Left colon (tissue), 2 donors: ENCODE measurements at places on chromosomes 6 and 20.

DNA sequence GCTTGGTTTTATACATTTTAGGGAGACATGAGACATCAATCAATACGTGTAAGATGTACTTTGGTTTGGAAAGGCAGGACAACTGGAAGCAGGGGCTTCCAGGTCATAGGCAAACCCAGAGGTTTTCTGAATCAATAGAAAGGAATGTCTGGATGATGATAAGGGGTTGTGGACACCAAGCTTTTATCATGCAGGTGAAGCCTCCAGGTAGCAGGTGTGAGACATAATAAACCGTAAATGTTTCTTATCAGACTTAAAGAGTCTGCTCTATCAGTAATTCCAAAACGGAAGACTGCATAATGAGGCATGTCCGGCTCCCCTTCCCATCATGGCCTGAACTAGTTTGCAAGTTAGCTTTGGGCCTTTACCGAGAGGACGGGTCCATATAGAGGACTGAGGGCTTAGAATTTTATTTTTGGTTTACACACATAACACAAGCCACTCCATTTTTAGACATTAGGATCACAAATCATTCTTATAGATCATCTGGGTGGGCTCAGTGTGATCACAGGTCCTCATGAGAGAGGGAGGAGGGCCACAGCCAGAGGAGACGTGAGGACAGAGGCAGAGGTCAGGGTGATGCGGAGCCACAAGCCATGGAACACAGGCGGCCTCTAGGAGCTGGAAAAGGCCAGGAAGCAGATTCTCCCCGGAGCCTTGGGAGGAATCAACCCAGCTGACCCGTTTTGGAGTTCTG, 10.7 kb upstream of the SERPINB9 start:
- DNase-seq, result no peak

GRCh38 chr6:161279677-161280415, 6.0 kb upstream of the AGPAT4 start:
- no peak for DNase-seq

- DNase-seq, result peak; percentile 79
Observed at GRCh38 chr6:33427585-33428223, 7.8 kb downstream of the SYNGAP1 start.

DNA sequence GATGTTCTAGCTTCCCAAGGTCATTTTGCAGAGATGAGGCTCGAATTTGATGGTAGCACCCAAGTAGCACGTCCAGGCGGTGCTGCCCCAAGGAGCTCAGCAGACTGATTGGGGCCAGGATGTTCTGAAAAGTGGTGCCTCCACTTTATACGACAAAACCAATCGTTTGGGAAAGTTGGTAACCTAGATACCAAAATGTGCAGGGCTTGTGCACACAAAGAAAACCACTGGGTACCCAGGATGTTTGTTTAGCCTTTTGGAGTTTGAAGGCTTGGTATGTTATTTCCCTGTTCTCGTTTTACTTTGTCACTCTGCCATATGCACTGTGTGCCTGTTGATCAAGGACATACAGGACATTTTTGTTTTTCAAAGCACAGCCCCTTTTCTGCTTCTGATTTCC, 40.7 kb upstream of the PBOV1 start:
- no peak for DNase-seq

DNA sequence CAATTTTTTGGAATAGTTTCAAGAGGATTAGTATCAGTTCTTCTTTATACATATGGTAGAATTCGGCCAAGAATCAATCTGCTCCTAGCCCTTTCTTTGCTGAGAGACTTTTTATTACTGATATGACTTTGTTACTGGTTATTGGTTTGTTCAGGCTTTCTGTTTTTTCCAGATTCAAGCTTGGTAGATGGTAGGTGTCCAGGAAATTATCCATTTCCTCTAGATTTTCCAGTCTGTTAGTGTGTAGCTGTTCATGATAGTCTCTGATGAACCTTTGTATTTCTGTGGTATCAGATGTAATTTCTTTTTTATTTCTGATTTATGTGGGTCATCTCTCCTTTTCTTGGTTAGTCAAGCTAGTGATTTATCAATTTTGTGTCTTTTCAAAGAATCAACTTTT, 167.6 kb downstream of the GMDS start:
- no peak for DNase-seq

DNA sequence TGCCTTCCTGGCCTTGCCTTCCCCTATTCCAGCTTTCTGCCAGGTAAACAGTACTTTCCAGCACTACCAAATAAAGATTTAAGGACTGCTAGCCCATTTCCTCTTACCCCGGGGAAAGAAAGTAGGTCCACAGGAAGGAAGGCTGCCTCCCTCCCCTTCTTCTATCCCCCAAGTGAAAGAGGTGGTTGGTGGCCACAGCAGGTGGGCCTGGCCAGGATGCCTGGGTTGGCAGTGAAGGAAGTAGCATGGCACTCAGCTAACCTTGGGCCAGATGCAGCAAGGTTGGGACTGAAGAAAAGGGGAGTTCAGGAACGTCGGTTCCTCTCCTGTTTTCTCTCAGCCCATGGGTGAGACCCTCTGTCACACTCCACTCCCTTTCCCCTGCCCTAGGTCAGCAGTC, 8.9 kb downstream of the NFKBIL1 start:
- DNase-seq, result no peak

DNA sequence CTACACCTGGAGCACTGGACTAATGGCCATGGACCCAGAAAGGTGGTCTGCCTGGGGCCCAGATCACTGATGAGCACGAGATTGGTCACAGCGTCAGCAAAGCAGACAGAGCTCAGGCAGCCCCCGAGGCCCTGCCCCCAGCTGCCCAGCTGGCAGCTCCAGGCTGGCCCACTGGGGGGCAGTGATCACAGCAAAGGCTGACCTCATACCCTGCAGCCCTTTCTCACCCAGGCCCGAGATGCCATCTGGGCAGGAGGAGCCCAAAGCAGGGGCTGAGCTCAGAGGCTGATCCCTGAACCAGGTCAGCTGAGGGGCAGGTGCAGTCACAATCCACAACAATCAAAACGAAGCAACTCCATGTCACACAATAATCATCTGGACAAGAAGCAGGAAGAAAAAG, 4.1 kb downstream of the MAP1LC3A start:
- DNase-seq, result no peak

GRCh38 chr6:97067045-97067444, 142.5 kb downstream of the KLHL32 start:
- DNase-seq, result no peak

GRCh38 chr6:72322771-72323170, 299.1 kb upstream of the KCNQ5 start:
- no peak for DNase-seq

- DNase-seq, result no peak
Observed at GRCh38 chr6:15414235-15414612, 168.4 kb downstream of the JARID2 start.

DNA sequence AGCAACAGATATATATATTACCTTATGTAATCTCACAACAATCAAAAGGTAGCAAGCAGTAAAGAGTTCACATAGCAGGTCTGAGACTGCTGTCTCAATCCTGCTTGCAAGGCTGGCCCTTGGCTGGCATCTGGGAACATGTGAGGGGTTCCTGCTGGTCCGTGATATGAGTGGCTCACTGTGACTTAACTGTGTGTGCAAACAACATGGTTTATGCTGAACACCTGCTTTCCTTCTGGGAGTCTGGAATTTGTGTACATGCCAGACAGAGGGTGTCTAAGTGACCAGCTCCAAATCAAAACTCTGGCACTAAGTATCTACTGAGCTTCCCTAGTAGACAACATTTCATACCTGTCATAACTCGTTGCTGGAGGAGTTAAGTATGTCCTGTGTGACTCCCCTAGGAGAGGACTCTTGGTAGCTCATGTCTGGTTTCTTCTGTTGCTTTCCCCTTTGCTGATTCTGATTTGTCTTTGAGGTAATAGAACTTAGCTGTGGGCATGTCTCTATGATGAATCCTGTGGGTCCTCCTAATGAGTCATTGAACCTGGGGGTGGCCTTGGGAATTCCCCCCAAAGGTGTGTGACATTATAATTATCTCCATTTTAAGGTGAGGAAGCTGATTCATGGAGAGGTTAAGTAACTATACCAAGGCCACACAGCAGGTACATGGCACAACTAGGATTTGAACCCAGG, 131.6 kb upstream of the NEDD9 start:
- DNase-seq, result no peak

DNA sequence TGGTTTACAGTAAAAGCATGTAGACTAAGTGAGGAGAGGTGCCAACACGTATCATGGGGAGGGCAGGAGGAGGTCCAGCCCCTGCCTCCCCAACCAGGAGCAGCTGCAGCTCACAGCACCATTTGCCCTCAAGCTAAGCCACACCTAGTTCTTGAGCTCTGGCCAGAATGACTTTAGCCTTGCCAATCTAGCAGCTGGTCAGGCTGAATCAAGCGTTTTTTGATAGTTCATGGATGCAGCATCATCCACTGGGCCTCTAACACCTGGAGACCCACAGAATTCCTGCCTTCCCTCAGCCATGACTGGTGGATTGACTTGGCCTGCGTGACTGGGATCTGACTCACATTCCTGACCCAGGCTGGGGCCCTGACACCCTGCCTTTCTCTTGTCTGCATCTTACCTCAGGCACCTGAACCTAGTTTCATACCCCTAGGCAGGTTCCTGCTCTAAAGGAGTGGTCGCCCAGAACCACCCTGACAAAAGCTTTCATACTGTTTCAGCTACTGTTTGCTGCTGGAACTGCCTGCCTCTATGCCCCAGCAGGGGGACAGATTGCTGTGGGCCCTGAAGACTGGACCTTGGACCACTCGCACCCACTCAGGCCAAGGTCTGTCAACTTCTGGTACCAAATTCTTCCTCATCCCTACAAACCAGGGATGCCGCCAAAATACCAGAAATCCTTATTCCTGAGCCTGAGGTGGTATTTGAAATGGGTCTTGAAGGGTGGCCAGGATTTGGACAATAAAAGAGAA, 122.3 kb downstream of the QRSL1 start:
- peak; percentile 56 for DNase-seq

DNA sequence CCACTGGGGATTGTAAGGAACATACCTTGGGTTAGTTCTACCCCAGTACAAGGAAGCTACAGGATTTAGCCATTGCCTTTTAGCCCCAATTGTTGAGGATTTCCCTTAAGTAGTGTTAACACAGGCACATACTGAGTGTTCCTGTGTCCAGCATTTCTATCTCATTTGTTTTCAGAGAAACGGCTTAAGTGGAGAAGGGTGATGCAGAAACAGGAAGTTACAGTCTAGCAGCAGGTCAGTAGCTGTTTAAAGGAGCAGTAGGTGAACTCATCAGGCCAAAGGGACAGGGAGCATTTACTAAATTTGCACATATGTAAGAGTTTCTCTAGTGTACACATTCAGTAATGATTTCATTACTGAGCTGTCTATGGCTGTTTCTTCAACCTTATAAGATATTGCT, 644.2 kb upstream of the GJE1 start:
- no peak for DNase-seq

DNA sequence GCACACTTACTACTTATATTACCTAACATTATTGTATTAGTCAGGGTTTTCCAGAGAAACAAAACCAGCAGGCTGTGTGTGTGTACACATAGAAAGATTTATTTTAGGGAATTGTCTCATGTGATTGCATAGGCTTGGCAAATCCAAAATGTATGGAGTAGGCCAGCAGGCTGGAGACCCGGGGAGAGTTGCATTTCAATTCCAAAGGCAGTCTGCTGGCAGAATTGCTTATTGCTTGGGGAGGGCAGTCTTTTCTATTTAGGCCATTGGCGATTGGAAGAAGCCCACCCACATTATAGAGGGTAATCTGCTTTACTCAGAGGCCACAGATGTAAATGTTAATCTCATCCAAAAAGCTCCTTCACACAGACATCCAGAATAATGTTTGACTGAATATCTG, 157.0 kb downstream of the ADGRG6 start:
- no peak for DNase-seq

DNA sequence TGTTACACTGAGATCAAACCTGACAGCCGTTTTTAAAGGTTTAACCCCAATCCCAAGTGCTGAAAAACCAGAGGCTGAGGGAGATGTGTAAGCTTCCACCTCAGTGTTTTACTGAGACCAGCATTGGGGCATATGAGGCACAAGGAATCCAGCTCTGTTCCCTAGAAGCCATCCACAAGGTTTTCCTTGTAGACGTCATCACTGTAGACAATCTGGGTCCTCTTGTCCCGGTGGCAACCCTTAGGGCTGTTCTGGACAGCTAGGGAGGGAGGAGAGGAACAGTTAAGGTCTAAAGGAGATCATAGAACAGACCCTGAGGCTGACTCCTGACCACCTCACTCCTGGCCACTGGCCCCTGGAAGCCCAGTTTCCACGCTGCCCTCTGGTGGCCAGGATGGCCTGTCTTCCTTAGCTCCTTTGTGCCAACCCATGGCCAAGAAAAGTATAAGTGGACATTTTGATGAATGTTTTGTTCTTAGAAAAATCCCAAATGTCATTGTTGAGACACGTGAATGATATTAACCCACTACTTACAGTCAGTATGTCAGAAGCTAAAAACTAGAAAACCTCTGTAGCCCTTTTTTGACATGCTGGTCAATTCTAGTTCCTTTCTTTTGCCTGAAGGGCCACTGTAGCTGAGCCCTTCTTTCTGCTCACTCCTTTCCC, 6.4 kb downstream of the CFB start:
- no peak for DNase-seq

- no peak for DNase-seq
Observed at GRCh38 chr6:147564556-147564955, 56.1 kb downstream of the SAMD5 start.

DNA sequence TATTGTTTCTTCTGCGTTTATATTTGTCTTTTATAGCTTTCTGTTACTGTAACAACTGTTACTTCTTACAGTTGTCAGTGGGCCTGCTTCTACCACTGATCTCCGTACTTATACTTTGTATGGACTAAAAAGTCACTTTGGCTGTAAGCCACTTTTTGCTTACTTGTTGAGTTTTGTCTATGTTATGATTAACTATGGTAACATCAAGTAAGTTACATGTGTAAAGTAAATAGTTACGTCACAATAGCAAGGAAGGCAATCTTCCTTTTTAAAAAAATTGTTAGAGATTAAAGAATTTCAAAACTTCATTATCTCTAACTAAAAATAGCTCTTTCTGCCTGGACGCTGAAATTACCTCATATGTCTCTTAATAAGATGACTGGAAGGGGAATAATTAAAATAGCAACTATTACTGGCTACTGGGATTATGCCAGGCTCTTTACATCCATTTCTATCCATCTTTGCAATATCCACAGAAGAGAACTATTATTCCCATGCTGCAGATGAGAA, 10.9 kb downstream of the TFB1M start:
- DNase-seq, result no peak

GRCh38 chr6:100230115-100230952, 234.4 kb downstream of the SIM1 start:
- no peak for DNase-seq

- DNase-seq, result no peak
Observed at GRCh38 chr6:10617008-10617696, 77.3 kb downstream of the C6orf52 start.

GRCh38 chr6:98471444-98471843, 362.9 kb upstream of the POU3F2 start:
- no peak for DNase-seq

- DNase-seq, result peak; percentile 80
Observed at GRCh38 chr6:150599199-150600009, at the start of gene PLEKHG1. PLEKHG1 (plus strand) TSS chr6:150599885; CDS start chr6:150733682, 133,797 bp downstream.
